Stimulated activated CD4-positive, alpha-beta T cell treated with anti-CD3 and anti-CD28 coated beads, Interleukin-12 subunit alpha, Interleukin-12 subunit beta, amount 100 ng/mL, for 4 hours (primary cell): ENCODE measurements at places on chromosomes 4 and X.

GRCh38 chrX:40855411-40855810 lies 120.1 kb upstream of the MED14 start:
- DNase-seq: no peak

GRCh38 chr4:46975812-46976553 lies 17.4 kb downstream of the GABRA4 start:
- DNase-seq: no peak

GRCh38 chr4:184383497-184384055 lies 90.8 kb downstream of the IRF2 start:
- DNase-seq: no peak

DNA sequence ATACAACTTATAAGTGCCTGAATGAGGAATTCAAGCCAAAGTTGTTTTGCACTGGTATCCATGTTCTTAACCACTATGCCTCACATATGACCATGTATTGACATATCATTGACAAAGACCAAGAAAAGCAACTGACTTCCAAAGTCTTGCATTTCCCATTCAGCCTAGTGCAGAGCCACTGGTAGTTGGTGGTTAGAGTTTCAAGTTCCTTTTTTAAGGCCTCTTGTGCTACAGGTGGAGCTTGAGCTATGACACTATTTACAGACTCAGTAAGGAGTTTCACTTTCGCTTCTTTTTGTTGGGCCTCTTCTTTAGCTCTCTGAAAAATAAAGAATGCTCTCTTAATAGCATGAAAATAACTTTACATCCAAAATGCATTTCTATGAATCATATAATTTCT lies 763.0 kb downstream of the DMD start:
- no peak for DNase-seq

DNA sequence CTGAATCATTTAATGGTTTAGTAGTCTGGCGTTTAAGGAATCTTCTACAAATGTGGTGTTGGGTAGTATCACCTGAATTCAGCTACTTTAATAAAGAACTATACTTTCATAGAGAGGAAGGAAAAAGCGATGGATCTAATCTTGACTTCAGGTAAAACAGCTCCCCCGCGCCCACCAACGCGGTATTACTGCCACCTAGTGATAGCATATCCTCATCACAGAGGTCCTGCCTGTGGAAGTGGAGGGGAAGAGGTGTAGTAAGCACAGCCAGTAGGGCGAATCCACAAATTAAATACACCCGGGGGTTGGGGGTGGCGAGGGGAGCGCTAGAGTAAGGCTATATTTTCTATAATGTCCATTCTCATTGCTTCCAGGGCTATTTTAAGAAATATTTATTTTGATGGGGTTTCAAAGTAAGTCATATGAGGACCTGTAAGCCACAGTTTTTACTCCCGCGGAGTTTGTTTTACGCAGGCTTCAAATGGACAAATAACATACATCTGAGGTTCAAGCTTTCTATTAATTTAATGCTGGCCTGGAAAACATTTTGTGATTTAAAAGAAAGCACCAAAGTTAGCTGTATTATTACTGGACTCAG lies 8.3 kb upstream of the DAPP1 start:
- peak; percentile 61 for DNase-seq

DNA sequence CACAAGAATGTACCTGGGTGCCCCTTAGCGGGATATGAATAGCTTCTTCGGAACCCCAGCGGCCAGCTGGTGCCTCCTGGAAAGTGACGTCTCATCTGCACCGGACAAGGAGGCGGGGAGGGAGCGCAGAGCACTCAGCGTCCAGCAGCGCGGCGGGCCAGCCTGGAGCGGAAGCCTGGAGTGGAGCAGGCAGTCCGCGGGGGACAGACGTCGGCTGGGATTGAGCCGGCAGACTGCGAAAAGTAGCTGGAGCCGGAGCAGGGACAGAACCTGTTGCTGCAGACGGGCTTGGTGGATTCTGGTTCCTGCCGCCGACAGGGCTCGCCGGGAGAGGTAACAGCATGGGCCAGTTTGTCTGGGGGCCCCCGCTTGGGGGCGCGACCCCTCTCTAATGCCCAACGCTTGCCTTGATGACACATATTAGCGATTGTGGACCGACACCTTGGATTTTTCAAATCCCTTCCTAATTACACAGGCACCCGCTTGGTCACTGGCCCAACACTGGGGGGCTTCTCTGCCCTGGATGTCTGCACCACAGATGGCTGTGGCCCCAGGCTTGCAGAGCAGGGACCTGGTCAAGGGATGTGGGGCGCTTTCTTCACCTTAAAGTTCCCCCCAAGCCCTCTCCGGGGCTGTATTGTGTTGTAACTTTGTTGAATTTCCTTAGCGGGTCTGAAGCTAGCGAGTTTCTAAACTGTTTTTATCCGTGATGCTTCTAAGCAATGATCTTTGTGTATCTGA lies at the start of gene NPFFR2:
NPFFR2 (plus strand) TSS at position 133 of the 741 bp plus-strand sequence. CDS start 96,592 bp downstream, outside the sequence.
- no peak for DNase-seq

DNA sequence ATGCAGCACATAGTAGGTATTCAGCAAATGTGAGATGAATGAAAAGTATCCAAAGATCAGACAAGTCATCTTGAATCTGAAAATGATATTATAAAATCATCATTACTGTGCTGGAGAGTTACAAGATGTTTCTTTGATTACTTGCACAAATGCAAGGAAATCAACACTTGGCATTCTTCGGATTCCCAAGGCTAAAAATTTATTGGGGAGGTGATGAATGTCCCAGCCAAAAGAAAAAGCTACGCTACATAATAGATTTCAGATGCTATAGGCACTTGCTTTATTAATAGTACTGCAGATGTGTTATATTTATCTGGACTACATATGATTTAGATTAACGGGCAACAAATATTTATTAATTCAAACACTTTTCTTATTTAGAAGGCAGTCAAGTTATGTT lies 286.7 kb upstream of the TENM3 start:
- no peak for DNase-seq

DNA sequence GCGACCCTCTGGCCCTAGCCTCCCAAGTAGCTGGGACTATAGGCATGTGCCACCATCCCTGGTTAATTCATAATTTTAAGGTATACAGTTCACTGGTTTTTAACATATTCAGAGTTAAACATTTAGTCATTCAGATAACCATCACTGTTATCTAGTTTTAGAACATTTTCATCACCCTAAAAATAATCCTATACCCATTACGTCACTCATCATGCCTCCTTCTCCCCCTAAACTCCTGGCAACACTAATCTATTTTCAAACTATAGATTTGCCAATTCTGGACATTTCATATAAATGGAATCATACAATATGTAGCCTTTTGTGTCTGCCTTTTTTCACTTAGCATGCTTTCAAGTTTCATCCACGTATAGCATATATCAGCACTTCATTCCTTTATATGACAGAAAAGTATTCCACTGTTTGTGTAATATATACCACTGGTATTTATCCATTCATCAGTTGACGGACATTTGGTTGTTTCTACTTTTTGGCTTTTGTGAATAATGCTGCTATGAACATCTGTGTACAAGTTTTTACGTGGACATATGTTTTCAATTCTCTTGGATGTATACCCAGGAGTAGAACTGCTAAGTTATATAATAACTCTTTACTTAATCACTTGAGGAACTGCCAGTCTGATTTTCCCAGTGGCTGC lies 32.0 kb upstream of the RPS3A start:
- DNase-seq: no peak

DNA sequence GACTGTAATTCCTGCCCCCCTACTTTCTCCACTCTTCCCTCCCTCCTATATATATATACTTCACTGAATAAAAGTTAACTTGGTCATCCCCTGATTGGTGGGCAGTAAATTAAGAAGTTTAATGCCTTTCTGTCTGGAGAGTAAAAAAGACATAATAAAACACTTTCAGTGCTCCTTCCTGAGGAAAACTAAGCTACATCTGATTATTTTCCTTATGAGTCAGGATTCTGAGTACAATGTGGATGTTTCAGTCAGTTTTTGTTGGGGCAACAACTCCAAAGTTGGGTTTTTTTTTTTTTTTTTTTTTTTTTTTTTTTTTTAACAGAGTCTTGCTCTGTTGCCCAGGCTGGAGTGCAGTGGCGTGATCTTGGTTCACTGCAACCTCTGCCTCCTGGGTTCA lies 22.0 kb upstream of the SUPT20HL2 start:
- no peak for DNase-seq

DNA sequence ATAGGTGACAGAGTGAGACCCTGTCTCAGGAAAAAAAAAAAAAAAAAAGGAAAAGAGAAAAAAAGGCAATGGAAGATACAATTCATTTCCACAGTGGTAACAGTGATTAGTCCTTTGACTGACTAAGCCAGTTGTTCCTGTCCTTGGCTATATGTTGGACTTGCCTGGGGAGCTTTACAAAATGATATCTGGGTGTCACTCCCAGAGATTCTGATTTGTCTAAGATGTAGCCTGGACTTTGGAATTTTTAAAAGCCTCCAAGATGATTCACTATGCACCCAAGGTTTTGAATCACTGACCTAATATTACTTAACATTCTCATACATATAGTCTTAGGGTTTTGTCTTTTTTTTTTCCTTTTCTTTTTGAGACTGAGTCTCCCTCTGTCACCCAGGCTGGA lies 16.9 kb downstream of the HELQ start:
- DNase-seq: no peak

DNA sequence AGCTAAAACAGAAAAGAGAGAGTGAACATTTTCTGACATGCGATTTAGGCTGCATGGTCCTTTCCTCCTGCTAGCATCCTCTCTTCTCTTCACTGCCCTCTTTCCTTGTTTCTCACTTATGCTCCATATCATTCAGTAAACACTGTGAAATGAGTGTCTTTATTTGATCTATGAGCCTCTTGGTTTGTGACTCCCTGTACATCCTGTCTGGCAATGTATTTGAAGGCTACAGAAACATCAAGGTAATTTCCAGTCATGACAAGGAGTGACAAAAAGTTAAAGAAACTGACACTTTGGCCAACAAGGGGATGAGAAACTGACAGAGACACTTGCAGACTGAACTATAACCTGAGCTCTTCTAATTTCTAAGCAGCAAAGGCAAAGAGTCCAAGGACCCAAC lies 8.7 kb downstream of the FTHL17 start:
- no peak for DNase-seq

DNA sequence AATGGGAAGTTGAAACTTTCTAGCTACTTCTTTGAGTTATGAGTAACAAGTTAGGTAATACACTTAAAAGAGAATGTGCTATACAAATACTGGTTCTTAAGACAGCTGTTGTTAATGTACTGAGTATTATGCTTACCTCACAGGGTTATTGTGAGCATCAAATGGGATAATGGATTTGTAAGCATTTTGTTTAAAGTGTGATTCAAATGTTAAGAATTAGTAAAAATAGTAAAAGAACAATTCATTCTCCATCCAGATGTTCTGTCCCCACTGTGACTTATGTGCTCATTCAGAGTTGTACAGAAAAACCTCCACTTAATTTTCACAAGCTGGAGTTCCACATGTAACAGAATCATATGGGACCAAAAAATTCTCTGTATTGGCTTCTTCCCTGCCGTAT lies 63.6 kb downstream of the AR start:
- no peak for DNase-seq

- no peak for DNase-seq
Observed at GRCh38 chr4:178599521-178599920, 1157.3 kb upstream of the AGA start.

GRCh38 chr4:164251257-164251656 lies 502.7 kb upstream of the SMIM31 start:
- DNase-seq: no peak

DNA sequence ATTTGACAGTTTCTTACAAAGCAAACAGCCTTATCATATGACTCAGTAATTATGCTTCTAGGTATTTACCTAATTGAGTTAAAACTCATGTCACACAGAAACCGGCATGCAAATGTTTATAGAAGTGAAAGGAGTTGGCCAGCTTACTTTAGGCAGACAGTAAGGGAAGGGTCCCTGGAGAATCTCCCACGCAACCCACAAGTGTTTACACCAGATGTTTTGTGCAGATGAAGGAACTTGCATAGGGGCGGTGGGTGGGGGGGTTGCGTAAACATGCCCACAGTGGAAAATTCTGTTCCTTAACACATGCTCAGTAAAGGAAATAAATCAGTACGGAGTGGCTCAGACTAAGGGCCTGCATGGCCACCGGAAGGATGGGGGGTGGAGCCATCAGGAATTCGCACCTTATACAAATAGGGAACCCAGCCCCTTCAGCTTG lies 330.5 kb upstream of the AADAT start:
- DNase-seq: no peak

DNA sequence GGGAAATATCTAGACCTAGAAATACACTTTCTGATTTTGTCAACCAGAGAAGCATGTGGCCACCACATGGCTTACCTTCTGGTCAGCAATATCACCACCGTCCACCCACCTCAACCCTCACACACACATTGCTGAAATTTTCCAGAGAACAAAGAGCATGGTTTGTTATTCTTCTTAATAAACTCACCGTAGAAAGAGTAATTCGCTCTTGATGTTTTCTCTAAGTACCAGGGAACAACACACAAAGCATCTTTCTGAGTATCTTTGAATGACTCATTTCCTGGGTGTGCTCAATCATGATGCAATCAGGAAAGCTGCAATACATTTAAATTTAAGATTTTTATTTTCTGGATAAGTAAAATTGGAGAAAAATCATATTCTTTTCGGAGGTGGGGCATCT lies 24.7 kb upstream of the LRAT start:
- no peak for DNase-seq

DNA sequence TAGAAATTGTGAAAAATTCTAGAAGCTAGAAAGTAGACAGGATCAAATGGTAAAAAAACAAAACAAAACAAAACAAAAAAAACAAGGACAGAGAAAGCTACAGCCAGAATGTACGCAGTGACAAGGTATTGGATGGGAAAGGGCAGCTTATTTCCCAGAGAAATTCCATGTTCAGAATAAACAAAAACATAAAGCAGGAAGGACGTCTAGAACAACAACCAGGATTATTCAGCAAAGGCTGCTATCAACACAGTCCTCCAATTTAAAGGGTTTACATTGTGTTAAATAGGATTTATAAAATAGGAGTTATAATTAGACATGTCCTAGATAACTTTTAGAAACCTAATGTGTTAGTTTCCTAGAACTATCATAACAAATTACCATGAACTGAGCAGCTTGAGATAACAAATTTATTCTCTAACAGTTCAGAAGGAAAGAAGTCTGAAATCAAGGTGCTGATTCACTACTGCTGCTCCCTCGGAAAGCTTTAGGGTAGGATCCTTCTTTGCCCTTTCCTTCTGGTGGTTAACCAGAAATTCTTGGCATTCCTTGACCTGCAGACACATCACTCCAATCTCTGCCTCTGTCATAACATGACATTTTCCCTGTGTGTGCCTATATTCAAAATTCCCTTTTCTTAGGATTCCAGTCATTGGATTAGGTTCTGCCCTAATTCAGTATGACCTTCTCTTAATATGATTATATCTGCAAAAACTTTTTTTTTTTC lies 175.6 kb downstream of the SNCA start:
- DNase-seq: no peak

DNA sequence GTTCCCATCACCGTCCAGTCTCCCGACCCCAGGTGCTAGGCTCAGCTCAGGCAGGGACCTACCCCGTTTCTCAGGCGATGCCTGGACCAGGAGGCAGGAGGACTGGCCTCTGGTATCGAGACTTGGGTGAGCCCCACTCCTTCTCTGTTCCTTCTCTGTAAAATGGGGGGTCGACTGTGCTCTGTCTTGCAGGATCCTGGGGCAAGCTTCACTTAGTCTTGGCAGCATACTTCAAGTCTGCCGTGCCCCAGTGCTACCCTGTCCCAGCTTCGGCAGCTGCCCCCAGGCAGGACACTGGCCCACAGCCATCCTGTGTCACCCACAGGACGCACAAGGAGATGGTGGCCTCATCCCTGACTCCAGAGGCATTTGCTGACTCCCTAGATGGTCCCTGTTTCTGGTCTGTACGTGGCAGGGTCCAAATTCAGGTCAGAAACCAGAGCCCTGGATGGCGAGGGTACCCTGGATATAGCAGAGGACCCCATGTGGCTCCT lies 7.0 kb upstream of the HAUS7 start:
- no peak for DNase-seq
